ENCODE measurements at places on chromosomes 6 and 20.

- DNase-seq: no peak
Measured at GRCh38 chr6:72944660-72945059, 280.6 kb downstream of the KHDC1L start.

DNA sequence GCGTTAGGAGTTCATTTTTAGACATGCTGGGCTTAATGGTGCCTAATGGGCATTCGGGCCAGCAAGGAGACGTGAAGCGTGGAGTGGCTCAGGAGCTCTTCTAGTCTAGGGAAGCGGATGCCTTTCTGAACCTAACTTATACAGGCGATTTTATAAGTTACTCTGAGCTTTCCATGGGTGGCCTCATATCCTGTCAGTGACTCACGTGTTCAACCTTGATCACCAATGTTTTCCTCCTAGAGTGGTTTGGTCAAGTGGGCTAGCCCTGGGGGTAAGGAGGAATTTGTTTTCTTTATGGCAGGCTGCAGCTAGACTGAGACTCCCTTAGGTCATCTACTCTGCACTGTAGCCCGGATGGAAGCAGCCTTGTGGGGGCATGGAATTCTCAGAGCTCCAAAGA is 52.1 kb downstream of the PLAGL1 start:
- DNase-seq: no peak

DNA sequence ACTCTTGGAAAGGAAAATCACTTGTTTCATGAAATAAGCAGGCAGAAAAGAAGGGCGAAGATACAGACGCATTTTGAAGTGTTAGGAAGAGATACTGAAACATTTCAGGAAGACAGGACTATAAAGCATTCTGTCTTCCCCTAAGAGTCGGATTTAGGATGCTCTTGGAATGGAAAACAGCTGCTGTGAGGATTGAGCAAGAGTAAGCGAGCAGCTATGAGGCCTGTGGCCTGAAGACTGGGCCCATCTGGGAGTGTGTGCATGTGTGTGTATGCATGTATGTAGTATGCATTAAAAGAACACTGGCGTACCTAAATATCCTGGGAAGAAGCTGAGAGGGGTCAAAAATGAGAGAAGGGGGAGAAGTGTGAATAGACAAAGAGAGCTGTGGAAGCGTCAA is 83.6 kb downstream of the SIM1 start:
- no peak for DNase-seq

DNA sequence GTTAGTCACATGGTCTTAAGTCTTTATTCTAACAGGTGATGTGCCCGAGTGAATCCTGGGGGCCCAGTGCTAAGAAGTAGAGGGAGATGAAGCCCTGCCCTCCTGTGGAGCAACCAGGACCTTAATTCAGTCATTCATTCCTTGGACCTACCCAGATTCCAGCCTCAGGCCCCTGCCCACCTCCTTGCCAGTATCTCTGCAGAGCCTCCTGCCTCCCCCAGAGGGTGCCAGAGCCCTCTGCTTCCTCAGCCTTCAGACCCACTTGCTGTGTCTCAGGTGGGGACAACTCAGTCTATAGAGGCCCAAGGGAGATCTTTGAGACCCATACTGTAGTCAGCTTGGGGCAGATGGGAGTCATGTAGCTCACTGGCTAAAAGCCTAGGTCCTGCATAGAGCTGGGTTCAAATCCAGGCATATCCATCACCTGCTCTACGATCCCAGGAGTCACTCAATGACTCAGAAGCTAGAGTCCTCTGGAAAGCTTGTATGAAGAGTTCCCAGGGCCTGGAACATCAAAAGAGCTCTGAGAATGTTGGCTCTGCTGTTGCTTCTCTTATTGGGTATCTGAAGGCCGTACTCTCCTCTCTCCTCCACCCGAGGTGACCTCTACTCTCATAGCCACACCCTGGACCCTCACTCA is 3.9 kb upstream of the SIGLEC1 start:
- DNase-seq: no peak

- no peak for DNase-seq
Measured at GRCh38 chr6:53910834-53911233, 116.0 kb downstream of the LRRC1 start.

- DNase-seq: no peak
Measured at GRCh38 chr20:6613280-6613861, 154.1 kb upstream of the BMP2 start.

DNA sequence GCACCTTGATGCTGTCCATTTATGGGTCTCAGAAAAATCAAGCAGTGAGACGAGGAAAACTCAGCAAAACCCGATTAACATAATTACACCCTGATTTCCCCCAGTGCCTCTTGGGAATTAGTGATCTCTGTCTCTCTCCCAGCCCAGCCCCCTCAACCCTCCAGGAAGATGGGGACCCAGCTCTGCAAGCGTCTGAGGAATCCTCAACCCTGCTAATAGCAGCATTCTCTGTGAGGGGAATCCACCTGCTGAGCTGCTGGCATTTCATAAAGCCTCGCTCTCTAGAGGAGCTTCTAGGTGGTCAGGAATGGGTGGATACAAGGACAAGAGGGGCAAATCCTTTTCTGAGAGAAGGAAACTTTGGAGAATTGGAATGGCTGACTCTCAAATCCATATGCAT is 13.9 kb downstream of the NR2E1 start:
- no peak for DNase-seq

DNA sequence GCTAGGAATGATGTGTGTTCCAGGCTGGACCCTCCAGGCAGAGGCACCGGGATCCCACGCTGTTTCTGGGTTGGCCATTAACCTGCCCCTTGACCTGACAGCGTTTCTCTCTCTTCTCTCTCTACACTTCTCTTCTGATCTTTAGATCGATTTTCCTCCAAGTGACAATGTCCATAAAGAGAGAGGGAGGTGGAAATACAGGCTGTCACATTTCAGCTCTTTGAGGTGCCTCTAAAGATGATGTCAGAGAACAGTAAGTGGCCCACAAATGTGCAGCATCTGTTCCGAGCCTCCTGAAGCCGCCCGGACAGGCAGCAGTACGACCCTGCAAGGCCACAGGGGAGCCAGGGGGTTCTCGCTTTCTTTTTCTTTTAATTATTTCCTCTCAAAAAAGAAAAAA is 2.5 kb upstream of the SLCO4A1 start:
- no peak for DNase-seq

- no peak for DNase-seq
Measured at GRCh38 chr6:157443066-157443800, 62.2 kb downstream of the ZDHHC14 start.

DNA sequence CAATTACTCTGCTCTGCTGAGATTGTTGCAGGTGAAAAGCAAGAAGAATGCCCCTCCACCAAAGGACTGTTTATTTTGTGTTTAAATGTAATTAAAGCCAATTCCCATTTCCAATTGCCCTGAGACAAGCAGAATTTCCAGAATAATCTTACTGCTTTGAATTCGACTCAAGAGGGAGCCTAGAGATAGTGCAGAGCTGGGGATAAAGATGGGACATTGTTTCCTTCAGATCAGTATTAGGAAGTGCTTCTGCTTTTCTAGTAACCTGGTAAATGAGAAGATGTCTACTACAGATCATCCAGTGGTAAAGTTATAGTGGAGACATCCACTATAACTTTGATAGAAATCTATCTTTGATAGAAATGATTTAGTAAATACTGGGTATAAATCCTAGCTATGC is 326.9 kb downstream of the UBE3D start:
- DNase-seq: no peak

DNA sequence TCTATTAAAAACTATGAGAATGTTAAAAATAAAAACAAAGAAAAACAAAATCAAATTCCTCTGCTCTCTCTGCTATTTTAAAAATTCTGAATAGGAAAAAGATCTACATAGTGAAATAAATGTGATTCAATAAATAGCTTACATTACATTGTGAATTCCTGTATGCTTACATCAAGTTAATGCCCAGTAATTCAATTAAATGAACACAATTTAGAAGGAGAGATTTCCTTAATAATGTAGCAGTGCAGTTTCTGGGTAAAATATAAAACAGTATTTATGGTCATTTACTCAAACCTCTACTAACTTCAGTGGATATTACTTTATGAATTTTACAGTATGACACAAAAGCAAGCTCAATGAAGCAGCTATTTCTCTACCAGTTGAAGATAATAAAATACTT is 594.6 kb downstream of the EYS start:
- DNase-seq: no peak

DNA sequence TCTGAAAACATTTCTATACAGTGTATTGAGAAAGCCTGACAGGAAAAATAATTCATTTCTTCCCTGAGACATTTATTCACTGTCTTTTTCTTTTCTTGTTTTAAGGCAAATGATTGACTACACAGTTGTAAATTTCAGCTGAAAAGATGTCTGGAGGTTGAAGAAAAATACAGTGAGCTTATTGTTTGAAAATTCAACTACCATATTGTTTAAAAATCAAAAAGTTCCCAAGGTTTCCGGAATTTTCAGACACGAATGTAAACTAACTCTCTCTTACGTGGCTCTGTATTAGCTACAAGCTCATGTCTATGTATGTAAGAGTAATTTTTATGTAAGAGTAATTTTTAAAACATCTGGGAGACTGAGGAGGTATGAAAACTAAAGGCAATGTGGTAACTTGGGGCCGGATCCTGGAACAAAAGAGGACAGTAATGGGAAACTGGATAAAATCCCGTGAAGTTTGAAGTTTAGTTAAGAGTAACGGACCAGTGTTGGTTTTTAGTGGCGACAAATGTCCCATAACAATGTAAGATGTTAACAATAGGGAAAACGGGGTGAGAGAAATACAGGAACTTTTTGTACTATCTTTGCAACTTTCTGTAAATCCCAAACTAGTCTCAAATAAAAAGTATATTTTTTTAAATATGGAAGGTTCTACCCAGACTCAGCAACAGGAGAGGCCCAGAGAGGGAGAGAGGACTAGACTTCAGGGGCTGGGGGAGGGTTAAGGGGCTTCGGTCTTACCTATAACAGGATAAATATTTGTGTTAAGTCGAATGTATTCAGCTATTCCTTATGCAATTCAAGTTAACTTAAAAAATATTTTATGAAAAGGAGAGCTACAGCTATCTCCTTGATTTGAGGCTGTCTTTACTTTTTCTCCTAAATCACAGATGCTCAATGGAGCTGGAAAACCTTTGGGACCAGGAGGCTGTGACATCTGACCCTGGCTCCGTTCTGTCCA is 1.3 kb downstream of the PTGIS start:
- no peak for DNase-seq

DNA sequence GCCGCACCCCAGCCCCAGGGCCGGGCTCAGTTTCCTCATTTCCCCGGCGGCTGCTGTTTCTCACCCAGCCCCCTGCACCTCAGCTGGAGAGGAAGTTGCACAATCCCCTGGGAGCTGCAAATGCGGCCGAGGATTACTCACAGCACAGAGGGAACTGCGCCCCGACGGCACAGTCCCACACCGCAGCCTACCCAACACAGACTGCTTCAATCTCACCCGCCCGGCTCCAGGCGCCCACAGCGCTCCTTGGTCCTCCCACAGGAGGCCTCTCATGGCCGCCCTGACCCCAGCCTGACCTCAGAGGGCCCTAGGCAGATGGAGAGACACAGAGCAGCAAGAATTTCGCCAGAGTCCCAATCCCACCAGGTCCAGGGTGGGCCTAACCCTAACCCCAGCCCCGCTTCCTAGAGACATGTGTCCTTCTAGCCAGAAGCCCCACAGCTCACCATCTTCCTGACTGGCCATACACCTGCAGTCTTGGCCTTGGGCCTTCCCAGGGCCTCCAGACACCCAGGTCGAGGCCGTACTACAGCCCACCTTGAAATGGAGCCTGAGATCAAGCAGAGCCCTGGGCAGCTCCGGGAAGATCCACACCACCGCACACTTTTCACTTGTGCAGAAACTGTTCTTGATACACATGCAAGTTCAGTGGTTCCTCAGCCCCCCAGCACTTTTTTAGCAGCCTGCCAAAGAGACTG is 11.7 kb downstream of the TFEB start:
- no peak for DNase-seq

- no peak for DNase-seq
Measured at GRCh38 chr6:33981861-33982260, 164.0 kb downstream of the GRM4 start.

DNA sequence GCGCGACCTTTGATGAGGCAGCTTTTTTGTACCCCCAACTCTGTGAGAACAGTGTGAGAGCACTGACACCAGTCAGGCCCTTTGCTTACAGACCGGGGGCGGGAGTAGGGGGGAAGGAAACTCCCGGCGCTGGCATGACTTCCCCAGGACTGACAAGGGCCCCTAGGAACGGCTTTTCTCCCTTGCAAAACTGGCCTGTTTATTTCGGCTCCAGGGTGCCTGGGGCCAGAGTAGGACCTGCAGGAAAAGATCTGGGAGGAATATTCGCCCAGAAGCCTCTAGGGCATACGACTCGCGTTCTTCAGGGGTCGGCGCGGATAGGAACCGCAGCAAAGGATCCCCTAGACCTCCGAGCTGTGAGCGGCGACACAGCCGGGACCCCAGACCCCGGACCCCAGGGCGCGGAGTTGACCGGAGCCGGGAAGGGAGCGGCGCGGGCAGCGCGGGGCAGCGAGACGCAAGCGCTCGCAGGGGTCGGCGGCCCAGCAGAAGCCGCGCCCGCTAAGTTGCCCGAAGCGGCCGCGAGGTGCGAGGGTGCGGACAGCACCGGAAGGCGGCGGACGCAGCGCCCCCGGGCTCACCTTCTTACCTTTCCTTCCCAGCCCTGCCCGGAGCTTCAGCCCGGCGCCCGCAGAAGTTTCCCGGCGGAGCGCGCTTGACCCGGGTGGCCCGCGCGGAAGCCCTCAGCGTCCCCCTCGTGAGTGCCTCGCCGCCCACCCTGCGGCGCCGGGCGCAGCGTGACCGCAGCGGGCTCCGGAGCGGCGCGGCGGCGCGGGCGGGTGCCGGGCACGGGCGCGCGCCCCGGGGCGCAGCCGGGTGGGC is at the start of gene POPDC3:
TSS of gene POPDC3 (minus strand) at position 771 of the 822 bp plus-strand sequence. CDS start 18,105 bp downstream, outside the sequence.
- DNase-seq: no peak

GRCh38 chr6:14950103-14950969 is 295.5 kb upstream of the JARID2 start:
- no peak for DNase-seq

- peak; percentile 23 for DNase-seq
Measured at GRCh38 chr6:109441069-109441816, 719 bp downstream of the SMPD2 start.

DNA sequence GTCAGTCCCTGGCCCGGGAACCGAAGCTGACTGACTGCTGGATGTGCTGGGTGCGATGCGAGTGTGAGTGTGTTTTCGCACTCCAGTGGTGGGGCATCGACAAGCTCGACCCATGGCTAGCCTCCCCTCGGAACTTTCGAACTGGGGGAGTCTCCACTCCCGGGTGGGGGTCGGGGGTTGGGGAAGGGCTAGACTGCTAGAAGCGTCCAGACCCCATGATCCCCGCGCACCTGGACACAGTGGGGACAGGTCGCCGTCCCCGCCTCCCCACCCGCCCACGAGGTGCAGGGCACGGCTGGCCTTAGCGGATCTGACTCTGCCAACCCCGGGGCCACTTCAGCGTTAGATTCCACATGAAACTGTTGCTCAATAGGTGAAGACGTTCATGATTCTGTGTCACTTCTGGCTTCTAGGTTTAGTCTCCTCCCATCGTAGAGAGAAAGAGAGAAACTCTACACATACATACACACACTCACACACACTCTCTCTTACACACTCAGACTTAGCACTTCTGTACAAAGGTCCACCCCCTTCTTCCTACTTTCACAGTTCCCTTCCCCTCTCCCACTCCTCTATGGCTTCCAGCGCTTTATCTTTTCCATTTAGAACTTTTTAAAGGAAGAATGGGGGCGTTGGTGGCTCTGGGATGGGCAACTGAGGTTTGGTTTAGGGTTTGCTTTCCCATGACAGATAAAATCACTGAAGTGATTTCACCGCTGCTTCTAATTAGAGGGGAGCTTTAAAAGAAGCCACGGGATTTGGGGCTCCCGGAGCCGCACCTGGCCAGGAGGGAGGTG is 5.1 kb upstream of the TFAP2A start:
- no peak for DNase-seq

GRCh38 chr6:126333729-126334128 is 6.2 kb upstream of the CENPW start:
- DNase-seq: no peak
